Renal pelvis (tissue), 12 donors: ENCODE measurements at places on chromosomes 5 and 9. TPM values are rescaled to one million over a fixed set of nuclear protein-coding genes. Genes with fewer than 3 reads are reported as not detected.

Gene SUSD3
- polyA plus RNA-seq, result 10.4 TPM

DNA sequence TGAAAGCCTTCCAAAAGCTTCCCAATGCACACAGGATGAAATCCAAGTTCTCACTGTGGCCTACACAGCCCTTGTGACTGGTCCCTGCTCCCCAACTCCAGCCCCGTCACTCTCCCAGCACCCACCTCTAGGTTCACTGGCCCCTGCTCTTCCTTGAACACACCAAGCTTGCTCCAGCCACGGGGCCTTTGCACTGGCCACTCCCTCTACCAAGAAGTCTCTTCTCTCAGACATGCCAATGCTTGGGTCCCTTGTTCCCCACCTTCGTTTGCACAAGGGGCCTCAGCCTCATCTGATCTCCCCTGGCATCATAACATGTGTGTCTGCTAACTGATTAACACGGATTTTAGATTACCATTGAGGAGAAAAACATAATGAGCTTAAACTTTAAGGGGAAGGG, 56.0 kb downstream of the ROR2 start:
- no peak for DNase-seq

DNA sequence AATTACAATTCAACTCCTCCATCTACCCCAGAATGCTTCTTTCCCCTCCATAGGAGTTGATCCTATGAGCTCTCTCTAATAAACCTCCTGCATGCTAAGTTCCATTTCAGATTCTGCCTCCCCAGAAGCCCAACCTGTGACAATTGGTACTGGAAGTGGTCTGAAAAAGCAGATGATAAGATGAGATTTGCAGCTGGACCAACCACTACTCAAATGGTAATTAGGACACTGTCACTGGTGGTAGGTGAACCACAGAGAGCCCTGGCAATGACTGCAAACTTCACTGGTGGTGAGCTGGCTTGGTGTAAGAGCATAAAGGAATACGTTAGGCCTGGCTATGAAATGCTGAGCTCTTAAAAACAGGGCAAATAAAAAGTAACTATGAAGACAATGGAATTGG, 112.6 kb downstream of the ESM1 start:
- no peak for DNase-seq

Gene ZFP37
- 12.2 TPM for polyA plus RNA-seq

Gene SLC36A3
- not detected for polyA plus RNA-seq

GRCh38 chr5:178515776-178516503, 74.3 kb downstream of the COL23A1 start:
- DNase-seq, result no peak

Gene SLC1A3
- polyA plus RNA-seq, result 4.4 TPM

Gene ANAPC2
- 51.3 TPM for polyA plus RNA-seq

Gene NKD2
- polyA plus RNA-seq, result 16.4 TPM
